ENCODE measurements at places on chromosomes 5 and 9.

GRCh38 chr5:6525910-6526309, 77.3 kb downstream of the UBE2QL1 start:
- DNase-seq: no peak

GRCh38 chr5:172745406-172745805, 25.6 kb downstream of the DUSP1 start:
- no peak for DNase-seq

DNA sequence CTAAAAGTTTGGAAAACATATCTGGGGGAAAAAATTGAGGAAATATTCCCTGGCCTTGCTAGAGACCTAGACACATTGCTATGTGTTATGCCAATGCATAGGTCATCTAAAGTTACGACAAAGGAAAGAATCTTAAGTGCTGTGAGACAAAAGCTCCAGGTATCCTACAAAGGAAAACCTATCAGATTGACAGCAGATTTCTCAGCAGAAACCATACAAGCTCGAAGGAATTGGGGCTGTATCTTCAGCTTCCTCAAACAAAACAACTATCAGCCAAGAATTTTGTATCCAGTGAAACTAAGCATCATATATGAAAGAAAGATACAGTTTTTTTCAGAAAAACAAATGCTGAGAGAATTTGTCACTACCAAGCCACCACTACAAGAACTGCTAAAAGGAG, 234.4 kb downstream of the CDH18 start:
- no peak for DNase-seq

DNA sequence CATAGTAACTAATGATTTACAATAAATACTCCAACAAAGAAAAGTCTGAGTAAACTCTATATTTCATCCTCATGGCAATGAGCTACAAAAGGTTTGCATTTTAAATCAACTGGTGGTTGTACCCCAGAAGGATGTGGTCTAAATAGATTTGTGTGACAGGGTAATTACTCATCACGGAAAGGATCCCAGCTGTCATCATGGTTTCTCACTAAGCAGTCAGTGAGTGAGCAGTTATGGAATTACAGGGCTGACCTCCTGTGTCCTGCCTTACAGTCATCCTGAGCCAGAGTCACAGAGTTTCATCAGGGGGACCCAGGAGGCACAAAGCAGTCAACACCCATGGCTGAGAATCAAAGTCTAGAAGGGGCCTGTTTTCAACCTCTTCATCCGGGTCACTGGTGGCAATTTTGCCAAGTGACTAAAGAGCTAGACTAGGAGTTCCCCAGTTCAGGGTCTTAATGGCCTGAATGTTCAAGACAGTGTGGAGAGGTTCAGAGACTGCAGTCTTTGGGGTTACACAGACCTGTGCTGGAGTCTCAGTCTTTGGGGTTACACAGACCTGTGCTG, 210.7 kb upstream of the SLC24A2 start:
- peak; percentile 38 for DNase-seq

GRCh38 chr5:3118340-3118739, 366.9 kb upstream of the IRX2 start:
- no peak for DNase-seq

DNA sequence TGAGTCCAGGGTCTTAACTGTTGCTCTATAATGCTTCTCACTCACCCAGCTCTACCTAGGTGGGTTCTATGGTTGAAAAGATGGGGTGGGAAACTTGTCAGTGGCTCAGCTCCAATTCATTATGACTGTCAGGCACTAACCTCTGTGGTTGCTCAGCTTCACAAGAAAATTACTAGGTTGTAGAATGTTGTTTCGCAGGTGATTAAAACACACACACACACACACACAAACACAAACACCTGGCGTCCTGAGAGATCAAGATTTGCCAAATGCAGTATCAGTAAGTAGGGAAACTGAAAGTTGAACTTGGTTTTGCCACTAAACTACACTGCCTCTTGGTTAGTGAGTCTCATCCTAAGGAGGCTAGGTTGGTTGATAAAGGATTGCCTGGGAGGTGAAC, 2.8 kb downstream of the MCCC2 start:
- no peak for DNase-seq

GRCh38 chr9:24382566-24382965, 163.1 kb downstream of the IZUMO3 start:
- DNase-seq: no peak

DNA sequence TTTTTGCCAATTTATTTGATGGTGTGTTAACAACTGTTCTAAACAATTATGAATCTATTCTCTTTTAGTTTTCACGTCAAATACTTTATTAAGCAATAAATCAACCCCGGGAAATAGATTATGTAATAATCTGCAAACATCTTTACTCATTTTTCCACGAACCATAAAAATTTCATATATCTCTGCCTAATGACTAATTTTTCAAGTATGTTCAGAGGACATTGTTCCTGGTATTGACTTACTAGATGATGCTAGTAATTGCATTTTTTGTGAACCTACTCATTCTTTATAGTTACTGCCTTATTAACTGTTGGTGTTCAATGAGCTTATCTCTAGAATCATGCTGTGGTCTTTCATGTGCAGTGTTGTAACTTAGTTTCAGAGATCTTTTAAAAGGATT, 41.0 kb upstream of the FBN2 start:
- no peak for DNase-seq

- no peak for DNase-seq
Observed at GRCh38 chr5:133032852-133033742, 6.7 kb upstream of the ZCCHC10 start.

- DNase-seq: no peak
Observed at GRCh38 chr5:122639864-122640263, 135.0 kb upstream of the SNX2 start.

GRCh38 chr5:60517094-60517694, 182.8 kb downstream of the DEPDC1B start:
- DNase-seq: no peak

DNA sequence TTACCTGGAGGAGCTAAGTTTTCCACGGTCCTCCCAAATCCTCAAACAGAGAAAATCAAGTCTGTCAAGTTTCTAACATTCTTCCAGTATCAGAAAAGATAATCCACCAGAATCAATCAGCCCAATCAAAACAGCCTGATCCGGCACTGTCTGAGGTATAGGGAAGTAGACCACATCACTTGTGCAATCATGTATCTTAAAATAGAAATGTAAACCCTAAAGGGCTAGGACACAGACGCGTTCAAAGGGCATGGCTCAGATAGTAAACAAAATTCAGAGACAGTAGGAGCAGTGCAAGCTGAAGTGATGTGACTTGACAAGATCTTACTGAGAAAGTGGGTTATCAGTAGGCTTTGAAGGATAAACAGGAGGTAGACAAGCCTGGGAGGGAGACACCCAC, 252.4 kb upstream of the DAPK1 start:
- DNase-seq: no peak

DNA sequence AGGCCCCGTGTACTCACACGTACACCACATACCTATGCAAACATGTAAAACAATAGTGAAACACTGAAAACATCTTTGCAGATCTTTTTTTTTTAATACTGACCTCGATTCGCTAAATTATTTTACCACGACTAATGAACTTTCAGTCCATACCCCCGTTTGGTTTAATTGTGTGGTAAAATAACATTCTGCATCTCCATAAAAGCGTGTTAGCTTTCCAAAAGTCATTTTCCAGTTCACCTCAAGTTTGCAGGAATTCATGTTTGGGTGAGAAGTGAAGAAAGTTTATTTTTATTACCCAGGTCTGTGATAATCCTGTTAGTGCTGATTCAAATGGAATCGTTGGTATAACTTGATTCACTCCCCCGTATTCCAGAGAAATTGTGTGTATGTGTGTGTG, 652 bp downstream of the ARSK start:
- no peak for DNase-seq

DNA sequence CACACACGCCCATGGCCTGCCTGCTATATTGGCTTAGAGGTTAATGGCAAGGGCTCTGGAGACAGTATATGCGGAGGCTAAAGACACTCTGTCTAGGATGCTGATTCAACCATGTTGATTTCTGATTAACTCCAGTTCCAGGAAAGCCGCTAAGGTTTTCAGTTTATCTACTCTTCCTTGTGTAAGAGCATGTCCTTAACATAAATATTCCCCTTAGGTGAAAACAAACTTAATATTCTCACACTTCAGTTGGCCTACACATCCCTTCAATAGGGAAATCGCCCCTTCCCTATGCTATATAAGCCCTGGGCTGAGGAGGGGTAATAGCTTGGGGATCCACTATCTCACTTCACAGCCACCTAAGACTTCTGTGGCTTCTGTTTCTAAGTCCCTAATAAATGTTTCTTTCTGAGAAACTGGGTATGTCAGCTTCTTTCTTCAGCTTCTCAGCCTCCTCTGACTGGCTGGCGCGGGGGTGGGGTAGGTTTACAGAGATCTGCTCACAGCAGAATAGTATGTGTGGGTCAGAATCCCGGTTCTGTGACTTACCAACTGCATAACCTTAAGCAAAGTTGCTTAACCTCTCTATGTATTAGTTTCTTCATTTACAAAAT, 4.3 kb upstream of the GPX3 start:
- no peak for DNase-seq

GRCh38 chr9:36092509-36093215, 43.9 kb upstream of the GLIPR2 start:
- peak; percentile 3 for DNase-seq

GRCh38 chr9:99472240-99472915, 250.3 kb downstream of the SEC61B start:
- DNase-seq: no peak

- DNase-seq: no peak
Observed at GRCh38 chr5:149855366-149855765, 89.2 kb downstream of the PDE6A start.

DNA sequence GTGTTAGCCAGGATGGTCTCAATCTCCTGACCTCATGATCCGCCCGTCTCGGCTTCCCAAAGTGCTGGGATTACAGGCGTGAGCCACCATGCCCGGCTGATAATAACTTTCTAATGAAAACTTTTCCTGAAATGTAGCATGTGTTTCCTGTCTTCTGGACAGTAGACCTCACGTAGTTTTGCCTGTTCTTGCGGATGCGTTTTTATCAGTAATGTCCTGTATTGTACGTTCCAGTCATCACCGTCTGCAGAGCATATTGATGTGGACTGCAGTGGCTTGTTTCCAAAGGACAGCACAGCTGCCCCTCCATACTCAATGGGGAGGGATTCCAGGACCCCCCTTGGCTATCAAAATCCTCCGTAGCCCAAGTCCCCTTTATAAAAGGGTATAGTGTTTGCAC, 12.8 kb downstream of the EXOC3 start:
- no peak for DNase-seq

DNA sequence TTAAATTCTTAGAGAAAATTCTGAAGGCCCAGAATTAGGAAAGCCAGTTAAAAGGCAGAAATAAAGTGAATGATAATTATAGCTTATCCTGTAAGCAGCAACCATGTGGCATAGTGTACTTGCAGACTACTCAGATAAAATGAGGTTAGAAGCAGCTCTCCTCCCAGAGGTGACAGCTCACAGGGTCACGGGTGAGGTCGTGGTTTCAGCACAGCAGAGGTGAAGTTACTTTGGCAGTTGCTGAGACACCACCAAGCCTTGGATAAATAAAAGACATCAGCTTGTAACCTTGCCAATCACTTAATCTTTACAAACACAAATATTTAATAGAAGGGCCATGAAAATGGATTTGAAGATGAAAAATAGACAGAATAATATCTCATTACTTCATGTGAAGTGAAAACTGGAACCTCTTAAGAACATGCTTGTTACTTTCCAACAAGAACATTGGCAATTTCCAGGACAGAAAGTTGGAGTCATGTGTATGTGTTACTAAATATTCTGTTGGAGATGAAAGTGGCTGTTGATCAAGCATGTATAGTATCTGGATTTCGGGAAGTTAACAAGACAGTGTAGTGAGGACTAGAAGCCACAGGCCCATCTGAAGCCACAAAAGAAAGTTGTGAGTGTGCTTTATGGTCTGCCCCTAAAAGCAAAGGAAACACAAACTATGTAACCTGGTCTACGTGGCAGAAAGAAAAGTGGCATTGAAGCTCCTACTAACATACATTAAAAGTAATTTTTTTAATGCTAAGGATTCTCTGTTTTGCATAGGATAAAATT, 134.4 kb downstream of the ERCC6L2 start:
- DNase-seq: no peak

DNA sequence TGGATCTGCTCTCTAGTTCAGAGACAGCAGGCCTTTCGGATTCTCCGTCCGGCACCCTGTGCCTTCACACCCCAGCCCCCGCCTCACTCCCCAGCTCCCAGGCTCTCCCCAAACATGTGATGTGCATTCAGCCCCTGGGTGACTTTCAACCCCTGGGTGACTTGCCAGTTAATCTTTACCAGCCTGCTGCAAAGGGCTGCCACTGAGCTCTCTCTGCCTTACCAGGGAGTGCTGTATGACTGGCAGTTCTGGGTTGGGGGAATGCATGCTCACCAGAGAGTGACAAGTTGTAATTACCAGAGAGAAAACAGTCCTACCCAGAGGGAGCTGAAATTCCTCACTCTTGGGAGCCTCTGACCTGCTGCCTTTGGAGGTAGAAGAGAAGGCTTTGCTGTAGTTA, 4.9 kb upstream of the ADRA1B start:
- no peak for DNase-seq

GRCh38 chr5:10625700-10626472, 62.0 kb downstream of the ANKRD33B start:
- no peak for DNase-seq

- DNase-seq: no peak
Observed at GRCh38 chr9:89975630-89976029, 370.8 kb downstream of the GADD45G start.

- DNase-seq: no peak
Observed at GRCh38 chr5:71587766-71588532, 809 bp downstream of the MCCC2 start.

GRCh38 chr9:137077010-137077747, at the start of gene UAP1L1:
Gene UAP1L1 (plus strand): TSS chr9:137077517. CDS start chr9:137077533, 16 bp downstream.
- DNase-seq: peak; percentile 24

GRCh38 chr5:91139572-91140200, 243.4 kb downstream of the ARRDC3 start:
- no peak for DNase-seq
